ENCODE measurements at places on chromosomes 7 and 10. TPM values are rescaled to one million over a fixed set of nuclear protein-coding genes. Genes with fewer than 3 reads are reported as not detected.

The ICA1 gene
- 1.7 TPM for total RNA-seq

The NUDCD3 gene
- total RNA-seq: 80.5 TPM

The SLC26A3 gene
- total RNA-seq: not detected

The SHTN1 gene
- 187 TPM for total RNA-seq

The PRKRIP1 gene
- 25.9 TPM for total RNA-seq

DNA sequence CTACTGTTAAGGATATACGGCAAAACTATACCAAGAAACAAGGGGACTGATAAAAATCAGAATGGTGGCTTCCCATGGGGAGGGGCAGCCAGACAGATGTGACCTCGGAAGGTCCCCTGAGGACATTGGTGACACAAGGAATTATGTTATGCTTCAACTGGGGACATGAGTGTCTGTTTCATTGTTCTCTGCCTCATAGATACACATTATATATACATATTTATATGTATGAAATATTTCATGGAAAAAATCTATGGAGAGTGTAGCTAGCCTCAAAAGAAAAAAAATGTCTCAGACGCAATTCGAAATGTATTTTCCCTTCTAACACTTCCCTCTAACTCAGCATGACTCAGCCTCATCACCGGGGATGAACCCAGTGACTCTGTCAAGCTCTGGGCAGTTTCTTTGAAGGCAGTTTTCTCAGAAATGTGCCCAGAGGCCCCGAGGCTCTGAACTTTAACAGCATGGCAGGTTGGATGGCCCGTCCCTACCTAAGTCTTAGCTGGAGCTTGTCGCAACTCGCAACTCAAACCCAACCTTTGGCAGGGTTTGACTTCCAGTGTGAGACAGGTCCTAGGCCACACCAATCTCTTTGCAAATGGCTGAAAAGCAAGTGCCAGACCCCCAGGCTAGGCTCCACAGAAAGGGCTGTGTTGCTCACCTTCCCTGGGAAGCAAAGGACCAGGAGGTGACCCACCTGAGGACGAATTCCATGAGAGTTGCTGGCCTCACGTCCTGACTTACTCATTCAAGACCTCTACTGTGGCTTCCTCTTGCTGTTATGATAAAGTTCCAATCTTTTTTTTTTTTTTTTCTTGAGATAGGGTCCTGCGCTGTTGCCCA, 86.9 kb downstream of the CARD11 start:
- peak; percentile 19 for DNase-seq

- no peak for DNase-seq
These were observed 1150.3 kb downstream of the TYW1 start for GRCh38 chr7:68146983-68147382.

GRCh38 chr7:128885370-128886187, 22.9 kb downstream of the ATP6V1F start:
- DNase-seq: no peak

- peak; percentile 0 for DNase-seq
These were observed 11.5 kb downstream of the KLF6 start for GRCh38 chr10:3773460-3774017.

- no peak for DNase-seq
These were observed 162.0 kb upstream of the TMEM72 start for GRCh38 chr10:44749151-44749550.

DNA sequence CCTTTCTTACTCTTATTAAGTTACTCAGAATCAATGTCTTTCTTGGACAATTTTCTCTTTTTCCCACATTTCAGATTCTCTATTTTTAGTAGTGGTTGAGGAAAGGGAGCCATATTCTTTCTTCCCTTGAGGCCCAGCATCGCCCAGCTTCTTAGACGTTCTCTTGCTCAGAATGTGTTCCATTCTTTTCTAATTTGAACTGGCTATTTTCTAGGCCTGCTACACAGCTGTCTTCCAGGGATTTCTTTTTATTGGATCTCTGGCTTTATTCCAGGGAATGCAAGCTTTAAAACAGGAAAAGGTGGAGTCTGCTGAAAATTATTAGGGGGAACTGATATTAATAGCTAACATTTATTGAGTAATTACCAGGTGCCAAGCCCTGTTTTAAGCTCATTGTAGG, 58.3 kb downstream of the WIPF3 start:
- DNase-seq: no peak

DNA sequence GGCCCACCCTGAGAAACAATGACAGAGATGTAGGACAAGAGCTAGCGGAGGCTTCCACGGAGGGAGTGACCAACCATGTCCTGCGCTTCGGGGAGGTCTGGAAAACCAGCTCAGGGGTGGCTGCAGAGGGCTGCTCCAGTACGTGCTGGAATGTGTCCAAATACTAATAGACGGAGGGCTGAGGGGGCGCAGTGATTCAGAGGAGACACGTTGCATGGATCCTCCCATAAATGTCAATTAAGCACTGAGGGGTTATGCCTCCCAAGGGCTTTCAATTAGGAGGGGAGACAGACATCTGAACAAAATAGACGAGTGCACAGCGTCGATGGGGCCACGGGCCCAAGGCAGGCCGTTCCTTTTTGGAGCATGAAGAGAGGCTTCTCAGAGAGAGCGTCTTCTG, 51.0 kb upstream of the NPS start:
- DNase-seq: no peak

DNA sequence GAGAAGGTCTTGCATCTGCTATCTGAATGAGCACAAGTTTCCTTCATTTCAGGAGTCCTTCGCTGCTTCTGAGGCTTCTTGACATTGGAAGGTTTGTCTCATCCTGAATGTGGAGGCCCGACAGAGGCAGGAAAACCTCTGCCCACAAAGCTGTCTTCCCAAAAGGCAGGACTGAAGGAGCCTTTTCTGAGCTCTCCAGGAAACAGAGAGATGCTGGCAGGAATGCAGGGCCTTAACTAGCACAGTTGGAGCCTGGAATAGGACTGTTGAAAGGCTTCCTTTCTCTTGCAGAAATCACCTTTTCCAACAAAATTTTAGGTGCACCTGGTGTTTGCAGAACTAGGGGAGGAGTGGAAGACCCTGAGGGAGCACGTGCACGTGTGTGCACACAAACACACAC, 637.4 kb upstream of the MKI67 start:
- no peak for DNase-seq

- DNase-seq: no peak
These were observed 329.4 kb downstream of the TFEC start for GRCh38 chr7:115701141-115701540.

DNA sequence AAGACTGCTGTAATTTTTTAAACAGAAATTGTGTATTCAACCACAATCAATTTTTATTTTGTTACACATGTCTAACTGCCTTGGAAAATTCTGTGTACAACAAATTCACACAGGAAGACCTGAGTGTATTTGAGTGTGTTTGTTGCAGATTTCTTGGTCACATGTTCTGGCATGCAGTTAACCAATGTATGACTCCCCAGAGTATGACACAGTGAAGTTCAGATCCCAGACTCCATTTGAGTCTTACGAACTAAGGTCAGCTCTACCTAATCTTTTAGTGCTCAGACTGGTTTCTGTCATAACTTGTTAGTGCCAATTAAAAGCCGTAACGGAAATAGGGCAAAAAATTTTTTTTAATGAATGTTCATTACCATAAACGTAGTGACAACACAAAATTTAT, 5.8 kb downstream of the GNAI1 start:
- no peak for DNase-seq

DNA sequence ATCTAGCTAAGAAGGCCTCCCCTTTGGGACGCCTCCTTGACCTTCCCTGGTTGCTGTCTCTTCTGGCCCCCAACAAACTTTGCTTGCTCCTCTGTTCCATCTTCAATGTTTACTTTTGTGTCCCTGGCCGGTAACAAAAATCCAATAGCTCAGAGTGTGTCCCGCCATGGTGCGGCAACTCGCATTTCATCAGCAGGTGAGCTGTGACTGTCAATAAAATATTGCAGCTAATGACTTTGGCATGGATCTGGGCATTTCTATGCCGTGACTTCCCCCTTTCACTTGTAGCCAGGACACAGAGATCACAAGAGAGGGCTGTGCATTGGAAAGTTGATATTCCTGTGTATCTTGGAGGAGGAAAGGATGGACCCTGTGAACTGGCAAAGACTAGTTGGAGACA, 317.6 kb downstream of the RPS24 start:
- no peak for DNase-seq

- DNase-seq: no peak
These were observed 39.3 kb downstream of the CAMK1D start for GRCh38 chr10:12388671-12389070.

GRCh38 chr10:71615538-71616329, 103.8 kb downstream of the C10orf105 start:
- no peak for DNase-seq

- DNase-seq: no peak
These were observed 510.0 kb downstream of the TNS3 start for GRCh38 chr7:47071866-47072265.

GRCh38 chr7:20796500-20796899, 9.8 kb upstream of the SP8 start:
- DNase-seq: no peak

GRCh38 chr7:139777133-139777891, 486 bp downstream of the HIPK2 start:
- peak; percentile 28 for DNase-seq

GRCh38 chr10:90398566-90398965, 459.3 kb downstream of the HTR7 start:
- DNase-seq: no peak

GRCh38 chr7:137642031-137642430, 204.7 kb downstream of the DGKI start:
- DNase-seq: peak; percentile 85

GRCh38 chr10:26367771-26368170, 70.4 kb upstream of the APBB1IP start:
- peak; percentile 4 for DNase-seq
